ENCODE measurements at places on chromosomes 7 and 10.

- DNase-seq = no peak
Observed at GRCh38 chr7:30681815-30682211, 443 bp downstream of the CRHR2 start.

DNA sequence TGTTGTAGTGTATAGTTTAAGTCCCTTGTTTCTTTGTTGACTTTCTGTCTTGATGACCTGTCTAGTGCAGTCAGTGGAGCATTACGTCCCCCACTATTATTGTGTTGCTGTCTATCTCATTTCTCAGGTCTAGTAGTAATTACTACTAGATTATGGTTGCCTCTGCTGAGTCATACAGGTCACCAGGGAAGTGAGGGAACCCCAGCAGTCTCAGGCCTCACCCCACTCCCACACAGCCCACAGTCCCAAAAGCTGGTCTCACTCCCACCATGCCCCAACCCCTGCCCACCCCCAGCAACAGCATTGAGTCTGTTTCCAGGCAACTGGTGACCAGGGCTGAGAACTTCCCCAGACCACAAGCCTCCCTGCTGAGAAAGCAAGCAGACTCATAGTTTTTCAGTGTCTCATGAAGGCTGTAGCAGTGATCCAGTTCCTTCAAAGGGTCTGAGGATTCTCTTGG lies 88.0 kb downstream of the PLXDC2 start:
- peak; percentile 34 for DNase-seq

GRCh38 chr10:27564398-27564797 lies 60.3 kb downstream of the RAB18 start:
- DNase-seq = no peak

DNA sequence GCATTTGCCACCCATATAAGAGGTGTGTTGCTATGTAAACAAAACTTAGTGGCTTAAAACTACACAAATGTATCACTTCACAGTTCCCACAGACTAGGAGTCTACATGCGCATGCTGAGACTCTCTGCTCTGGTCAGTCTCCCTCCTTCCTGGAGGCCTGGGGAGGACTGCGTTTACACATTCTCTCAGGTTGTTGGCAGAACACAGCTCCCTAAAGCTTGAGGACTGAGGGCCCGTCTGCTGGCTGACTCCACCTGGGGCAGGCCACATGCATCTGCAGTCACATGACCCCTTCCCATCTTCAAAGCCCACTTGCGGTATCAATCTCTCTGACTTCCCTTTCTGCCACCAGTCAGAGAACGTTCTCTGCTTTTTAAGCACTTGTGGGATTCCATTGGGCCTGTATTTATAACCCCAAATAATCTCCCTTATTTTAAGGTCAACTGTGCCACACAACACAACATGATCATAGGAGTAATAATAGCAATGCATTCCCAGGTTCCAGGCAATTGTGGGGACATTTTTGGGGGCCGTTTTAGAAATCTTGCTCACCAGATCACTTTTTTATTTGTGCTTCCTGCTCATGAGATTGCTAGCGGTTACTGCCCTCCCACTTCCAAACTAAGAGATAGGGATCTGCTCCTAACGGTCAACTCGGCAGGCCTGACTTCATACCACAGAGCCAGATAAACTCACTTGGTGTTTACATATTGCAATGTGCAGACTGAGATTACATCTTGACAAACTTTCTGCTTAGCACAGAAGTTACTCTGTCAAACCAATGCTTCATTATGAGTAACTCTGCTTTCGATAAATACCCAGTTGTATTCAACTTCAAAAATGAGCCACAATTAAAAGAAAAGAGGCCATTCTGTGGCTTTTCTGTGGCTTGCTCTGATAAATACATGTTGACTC lies 96.3 kb downstream of the ALOX5 start:
- peak; percentile 83 for DNase-seq

- DNase-seq = no peak
Observed at GRCh38 chr7:131203291-131203976, 124.2 kb upstream of the MKLN1 start.

- no peak for DNase-seq
Observed at GRCh38 chr10:44650691-44651661, 260.2 kb upstream of the TMEM72 start.

DNA sequence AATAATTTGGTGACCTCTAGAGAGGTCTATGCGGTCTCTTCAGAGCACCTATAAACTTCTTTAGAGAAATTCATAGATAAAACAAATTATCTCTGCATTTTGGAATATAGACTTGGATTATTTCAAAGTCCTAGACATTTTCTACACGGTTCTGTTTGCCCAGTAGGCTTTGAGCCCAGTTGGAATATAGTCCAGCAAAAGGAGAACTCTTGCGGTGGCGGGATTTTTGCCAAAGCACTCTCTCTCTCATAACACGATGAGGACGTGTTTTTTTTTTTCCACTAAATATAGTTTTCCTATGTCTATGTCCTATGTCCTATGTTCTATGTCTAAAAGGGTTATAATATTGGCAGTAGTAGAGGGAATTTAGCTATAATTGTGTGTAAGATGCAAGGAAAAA lies 164.9 kb upstream of the AGR3 start:
- no peak for DNase-seq

DNA sequence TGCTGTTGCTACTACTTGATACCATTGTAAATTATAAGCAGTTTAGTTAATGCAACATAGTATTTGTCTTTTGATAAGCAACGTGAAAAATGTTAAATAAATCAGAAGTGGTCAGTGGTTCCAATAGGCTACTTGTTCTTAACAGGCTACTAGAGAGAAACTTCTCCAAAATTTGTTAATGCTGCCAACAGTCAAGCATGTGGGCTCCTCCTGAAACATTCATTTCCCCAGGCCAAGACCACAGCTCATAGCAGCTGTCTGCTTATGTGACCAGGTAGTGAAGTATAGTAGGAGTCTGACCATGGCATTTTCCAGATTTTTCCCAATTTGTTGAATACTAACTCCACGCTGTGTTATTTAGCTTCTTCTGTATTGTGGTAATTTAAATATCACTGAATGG lies 81.0 kb downstream of the CYP51A1 start:
- DNase-seq = no peak

DNA sequence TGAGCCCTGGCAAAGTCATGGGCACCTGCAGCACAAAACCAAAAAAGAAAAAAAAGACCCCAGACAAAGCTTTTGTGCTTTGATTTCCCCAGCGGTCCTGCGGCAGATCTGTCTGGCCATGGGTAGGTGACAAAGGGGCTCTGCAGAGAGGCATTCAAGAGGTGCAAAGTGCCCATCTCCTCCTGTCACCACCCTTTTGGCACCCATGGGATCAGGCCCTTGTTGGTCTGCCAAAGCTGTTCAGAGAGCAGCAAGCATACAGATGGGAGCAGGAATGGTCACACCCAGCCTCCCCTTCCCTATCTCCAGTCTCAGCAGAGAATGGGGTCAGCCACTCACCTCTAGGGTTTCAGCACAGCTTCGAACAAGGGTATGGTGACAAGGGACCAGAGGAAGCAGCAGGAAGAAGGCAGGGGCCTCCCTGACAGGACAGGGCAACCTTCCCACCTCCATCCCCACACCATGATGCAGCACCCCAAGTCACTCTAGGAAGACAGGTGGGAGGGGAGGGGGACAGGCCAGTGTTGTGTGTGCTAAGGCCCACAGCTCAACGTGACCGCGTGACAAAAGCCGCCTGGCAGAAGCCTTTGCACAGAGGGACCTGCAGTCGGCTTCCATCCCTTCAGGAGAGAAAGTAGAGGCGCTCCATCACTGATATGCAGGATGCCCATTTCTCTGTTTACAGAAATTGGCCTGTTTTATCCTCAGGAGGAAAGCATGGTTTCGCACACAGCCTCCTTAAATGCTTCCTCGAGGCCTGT lies 6.3 kb downstream of the CAMK2G start:
- DNase-seq = no peak
